ENCODE measurements at places on chromosomes 13 and 19.

- DNase-seq = no peak
Measured at GRCh38 chr19:16462757-16463250, 9.0 kb downstream of the EPS15L1 start.

DNA sequence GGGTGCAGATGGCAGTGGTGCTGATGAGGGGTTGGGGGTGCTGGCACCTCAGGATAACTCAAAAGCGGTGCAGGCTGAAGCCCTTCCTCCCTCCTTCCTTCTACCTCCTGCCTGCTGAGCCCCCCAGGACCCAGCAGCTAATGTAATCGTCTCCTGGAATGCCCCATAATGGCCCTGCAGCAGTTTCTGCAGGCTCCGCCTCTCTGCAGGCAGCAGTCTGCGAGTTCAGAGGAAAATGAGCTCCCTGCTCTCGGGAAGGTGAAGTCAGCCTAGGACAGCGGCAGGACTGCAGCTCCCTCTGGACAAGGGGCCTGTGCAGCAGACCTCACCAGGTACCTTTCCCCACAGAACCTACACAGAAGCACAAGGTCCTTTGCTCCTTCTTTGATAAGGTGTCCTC is 130.9 kb downstream of the ZDHHC20 start:
- DNase-seq = no peak

DNA sequence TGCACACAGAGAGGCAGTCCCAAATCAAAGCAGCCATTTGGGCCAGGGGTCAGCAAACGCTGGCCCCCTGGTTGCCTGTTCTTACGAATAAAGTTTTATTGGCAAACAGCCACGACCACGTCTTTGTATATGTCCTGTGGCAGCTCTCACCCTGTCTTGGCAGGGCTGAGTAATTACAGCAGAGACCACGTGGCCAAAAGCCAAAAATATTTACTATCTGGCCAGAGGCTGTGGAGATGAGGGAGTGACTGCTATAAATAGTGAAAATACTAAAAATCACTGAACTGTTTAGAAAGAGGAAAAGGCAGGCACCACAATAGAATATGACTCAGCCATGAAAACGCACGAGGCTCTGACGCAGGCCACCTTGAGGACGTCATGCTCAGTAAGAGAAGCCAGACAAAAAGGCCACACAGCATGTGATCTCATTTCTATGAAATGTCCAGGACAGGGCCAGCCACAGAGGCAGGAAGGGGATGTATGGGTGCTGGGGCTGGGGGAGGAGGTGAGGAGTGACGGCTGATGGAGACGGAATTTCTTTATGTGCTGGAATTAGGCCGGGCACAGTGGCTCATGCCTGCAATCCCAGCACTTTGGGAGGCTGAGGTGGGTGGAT is 29.4 kb downstream of the SMIM24 start:
- peak; percentile 98 for DNase-seq

DNA sequence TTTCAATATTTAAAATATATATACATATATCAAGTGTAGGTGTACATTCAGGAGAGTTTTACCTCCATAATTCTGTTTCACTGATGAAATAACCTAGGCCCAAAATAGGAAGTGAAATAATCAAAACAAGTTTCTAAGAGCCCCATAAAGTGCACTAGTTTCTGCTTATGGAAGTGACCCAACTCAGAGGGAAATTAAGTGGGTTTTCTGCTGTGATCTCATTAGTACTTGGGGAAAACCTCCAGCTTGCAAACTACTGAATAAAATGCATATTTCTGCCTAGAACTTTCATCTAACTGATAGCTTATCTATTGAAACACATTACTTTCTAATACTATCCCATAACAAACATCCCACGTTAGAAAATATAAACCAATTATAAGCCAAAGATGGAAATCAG is 45.4 kb upstream of the MIR17HG start:
- DNase-seq = no peak

GRCh38 chr13:20451397-20451796 is 74.3 kb downstream of the CRYL1 start:
- DNase-seq = no peak

- DNase-seq = no peak
Measured at GRCh38 chr19:5073153-5073844, 104.4 kb downstream of the KDM4B start.

DNA sequence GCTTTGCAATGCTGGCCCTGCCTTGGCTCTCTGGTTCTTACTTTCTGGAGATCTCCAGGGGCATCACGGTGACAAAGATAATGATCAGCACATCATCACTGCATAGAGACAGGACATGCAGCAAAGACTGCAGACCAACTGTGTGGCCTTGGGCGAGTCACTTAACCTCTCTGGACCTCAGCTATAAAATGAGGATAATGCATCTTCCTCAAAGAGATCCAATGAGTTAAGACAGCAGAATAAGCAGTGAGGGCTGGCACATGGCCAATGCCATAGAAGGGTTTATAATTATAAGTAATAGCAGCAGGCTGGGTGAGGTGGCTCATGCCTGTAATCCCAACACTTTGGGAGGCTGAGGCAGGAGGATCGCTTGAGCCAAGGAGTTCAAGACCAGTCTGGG is 2.4 kb downstream of the MAG start:
- DNase-seq = no peak

DNA sequence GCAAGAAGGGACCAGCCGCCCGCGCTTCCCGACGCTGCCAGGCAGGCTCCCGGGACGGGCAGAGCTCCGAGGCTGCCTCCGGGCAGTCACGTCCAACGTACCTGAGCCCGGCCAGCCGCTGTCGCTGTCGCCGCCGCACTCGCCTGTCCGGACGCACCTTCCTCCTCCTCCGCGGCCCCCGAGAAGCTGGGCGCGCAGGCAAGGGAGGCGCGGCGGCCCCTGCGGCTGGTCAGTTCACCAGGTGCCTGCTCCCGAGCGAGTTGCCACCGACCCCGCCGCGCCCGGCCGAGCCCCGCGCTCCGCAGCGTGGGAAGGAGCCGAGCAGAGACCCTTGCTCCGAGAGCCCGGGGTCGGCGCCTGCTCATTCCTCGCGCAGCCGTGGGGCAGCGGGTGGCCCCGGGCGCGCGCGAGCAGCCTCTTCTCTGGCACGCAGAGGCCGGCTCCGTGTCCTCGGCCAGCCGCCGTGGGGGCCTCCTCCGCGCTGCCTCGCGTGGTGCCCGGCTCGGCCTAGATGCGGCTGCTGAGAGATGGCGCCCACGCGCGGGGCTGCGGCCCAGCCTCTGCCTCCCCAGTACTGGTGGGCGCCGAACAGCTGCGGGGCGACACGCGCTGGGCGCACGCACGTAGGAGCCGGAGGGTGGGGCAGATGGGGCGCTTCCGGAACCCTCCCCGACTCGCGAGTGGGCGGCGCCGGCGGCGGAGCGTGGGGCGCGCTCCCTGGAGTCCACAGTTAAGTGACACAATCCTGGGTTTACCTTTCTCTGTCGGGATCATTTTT is 419.4 kb downstream of the UQCRFS1 start:
- no peak for DNase-seq

DNA sequence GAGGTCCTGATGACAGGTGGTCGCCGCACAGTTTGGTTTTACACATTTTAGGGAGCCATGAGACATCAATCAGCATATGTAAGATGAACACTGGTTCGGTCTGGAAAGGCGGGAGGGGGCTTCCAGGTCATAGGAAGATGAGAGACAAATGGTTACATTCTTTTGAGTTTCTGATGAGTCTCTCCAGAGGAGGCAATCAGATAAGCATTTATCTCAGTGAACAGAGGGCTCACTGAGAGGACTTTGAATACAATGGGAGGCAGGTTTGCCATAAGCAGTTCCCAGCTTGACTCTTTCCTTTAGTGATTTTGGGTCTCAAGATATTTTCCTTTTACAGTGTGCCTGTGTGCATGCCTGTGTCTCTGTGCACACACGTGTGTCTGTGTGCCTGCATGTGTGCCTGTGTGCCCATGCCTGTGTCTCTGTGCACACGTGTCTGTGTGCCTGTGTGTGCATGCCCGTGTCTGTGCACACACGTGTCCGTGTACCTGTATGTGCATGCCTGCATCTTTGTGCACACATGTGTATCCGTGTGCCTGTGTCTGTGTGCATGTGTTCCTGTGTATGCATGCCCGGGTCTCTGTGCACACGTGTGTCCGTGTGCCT is 35.5 kb upstream of the TMEM255B start:
- no peak for DNase-seq

- peak; percentile 50 for DNase-seq
Measured at GRCh38 chr19:57348136-57348535, 2.9 kb upstream of the ZNF304 start.

- no peak for DNase-seq
Measured at GRCh38 chr13:107095876-107096275, 527.9 kb upstream of the ARGLU1 start.

DNA sequence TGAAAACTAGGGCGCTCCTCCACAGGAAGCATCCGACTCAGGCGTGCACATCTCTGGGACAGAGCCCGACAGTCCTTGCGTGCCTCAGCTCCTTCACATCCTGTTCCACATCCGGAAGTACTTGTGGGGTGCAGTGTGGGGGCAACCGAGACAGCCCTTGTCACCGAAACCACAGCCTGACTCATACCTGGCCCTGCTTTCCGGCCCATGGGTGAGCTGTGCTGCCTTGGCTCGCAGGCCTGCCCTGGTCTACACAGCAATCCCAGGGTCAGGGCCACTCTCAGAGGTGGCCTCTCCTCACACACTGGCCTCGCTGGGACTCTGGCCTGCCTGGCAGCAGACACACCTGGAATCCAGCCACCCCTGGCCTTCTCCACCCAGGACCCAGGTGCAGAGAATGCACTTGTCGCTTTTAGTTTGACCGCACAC is 100.4 kb downstream of the STK24 start:
- peak; percentile 71 for DNase-seq

- no peak for DNase-seq
Measured at GRCh38 chr19:45528149-45528743, 21.0 kb downstream of the VASP start.

DNA sequence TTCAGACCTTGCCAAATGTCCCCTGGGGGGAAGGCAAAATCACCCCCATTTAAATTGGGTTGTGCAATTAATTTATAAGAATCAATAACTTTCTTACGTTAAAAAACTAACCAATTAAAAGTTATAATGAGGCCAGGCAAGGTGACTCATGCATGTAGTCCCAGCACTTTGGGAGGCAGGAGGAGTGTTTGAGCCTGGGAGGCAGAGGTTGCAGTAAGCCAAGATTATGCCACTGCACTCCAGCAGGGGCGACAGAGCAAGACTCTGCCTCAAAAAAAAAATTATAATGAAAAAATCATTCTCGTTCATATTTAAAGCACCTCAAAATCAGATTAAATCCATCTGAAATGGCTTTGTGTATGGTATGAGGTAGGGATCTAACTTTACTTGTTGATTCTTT is 18.4 kb upstream of the SIGLEC14 start:
- DNase-seq = no peak

GRCh38 chr13:50552424-50552966 is 291.0 kb downstream of the DLEU7 start:
- no peak for DNase-seq

DNA sequence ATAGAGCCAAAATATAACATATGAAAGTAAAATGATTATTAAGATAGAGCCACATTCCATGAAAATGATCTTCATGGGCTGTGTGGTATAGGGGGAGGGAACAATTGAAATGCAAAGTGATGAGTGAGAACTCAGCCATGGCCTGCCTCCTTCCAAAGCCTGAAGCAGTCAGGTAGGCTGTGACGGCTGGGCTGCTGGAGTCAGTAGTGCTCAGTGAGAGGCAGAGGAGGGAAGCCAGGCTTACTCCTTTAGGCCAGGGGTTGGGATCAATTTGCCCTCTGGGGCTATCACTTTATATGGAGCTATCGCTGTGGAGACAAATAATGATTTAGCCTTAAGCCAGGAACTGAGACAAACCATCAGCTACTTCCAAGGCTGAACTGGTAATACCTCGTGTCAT is 654.9 kb downstream of the FGF9 start:
- DNase-seq = no peak

GRCh38 chr19:32363632-32364031 is 18.2 kb downstream of the ZNF507 start:
- DNase-seq = no peak

- no peak for DNase-seq
Measured at GRCh38 chr19:7326105-7326877, 22.4 kb upstream of the ARHGEF18 start.

DNA sequence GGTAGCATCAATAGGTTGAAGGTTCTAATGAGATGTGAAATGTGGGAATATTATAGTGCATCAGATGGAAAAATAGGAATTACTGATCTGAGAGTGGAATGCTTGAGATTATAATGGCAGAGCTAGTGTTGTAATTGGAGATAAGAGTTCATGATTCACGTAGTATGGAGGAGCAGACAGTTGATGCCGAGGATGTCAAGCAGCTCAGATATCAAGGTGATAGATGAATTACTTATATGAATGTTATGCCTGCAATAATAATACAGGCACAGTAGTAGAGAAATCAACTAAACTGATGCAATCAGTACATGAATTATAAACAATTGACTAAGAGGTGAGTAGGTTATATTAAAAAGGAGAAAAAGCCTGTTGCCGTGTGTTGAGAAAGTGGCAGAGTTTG is 793.2 kb upstream of the GPC6 start:
- no peak for DNase-seq

DNA sequence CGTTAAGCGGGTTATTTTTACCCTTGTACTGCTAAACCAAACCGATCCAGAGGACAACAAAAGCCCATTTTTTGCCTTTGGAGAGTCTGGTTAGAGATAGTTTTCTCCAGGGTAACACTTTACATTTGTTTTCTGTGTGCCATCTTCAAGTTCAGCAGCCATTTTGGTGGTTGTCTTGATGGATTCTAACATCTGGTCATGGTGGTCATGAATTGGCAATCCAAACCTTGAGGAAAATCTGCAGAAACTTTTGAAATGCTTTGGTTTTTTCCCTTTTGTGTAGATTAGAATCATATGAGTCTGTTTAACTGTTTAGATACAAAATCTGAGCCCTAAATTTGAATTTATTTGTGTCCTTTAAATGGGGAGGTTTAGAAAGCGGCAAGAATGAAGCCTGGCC is 16.6 kb downstream of the HNRNPM start:
- DNase-seq = no peak

GRCh38 chr13:24287748-24288287 is 21.6 kb upstream of the C1QTNF9 start:
- DNase-seq = no peak

DNA sequence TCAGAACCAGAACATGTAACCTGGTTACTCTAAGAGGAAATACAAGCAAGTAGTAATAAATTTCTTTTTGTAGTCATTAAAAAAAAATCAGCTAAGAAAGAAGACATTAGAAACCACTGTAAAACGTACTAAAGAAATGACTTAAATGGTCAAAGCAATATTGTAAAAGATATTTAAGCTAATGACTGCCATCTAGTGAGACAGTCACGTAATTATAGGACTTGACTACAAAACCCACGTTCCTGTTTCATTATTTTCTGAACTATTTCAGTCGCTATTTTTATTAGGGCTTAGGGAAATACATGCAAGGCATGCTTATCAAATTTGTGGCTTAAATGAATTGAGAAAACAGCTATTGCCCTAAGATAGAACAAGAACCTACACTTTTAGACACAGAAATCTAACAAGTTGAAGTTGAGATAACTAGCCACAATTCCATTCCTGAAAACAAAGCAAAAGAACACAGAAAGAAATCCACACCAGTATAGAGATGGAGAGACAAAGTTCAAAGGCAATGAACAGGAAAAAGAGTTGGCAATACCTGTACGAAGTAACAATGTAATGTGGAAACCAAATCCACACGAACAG is 17.9 kb downstream of the ALG5 start:
- no peak for DNase-seq

Data from AG09309 (cell line).